GM23248 (cell line): ENCODE measurements at places on chromosomes 6 and 20. TPM values are rescaled to one million over a fixed set of nuclear protein-coding genes. Genes with fewer than 3 reads are reported as not detected.

The HLA-DOA gene
- not detected in 2 replicates for total RNA-seq

The CAPN11 gene
- total RNA-seq = under 0.01 TPM in 1 of 2 replicates, not detected in the other

- DNase-seq = no peak
Measured at GRCh38 chr6:152981989-152982903, 595 bp downstream of the FBXO5 start.

- peak; percentile 19 for DNase-seq
Measured at GRCh38 chr20:56843817-56844216, 214.7 kb downstream of the TFAP2C start.

DNA sequence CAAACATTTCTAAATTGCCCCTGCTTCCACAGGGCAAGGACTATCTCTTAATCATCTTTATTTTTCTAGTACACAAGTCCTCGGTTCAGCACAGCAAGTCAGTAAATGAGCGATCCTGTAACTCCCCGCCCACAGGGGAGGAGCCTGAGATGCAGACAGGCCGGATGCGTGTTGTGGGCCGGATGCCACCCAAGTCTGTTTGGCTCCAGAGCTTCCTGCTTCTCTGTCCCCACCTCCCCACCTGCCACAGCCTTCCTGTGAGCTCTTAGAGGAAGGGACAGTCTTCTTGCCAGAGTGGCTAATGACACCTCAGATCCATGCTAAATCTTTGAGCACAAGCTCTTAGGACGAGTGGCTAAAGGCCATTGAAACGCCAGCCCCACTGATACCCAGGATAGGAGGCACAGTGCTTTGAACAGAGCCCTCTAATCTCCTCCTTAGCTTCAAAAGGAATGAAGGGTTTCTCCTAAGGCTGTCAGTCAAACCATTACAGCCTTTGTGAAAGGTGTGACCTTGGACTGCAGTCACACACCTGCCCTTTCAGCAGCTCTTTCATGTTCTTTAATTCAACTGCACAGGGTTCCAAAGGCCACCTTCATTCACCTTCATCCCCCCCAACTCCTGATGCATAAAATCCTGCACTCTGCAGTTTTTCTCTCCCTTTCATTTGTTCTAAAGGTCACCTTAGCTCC, 264.3 kb downstream of the TFAP2C start:
- no peak for DNase-seq

DNA sequence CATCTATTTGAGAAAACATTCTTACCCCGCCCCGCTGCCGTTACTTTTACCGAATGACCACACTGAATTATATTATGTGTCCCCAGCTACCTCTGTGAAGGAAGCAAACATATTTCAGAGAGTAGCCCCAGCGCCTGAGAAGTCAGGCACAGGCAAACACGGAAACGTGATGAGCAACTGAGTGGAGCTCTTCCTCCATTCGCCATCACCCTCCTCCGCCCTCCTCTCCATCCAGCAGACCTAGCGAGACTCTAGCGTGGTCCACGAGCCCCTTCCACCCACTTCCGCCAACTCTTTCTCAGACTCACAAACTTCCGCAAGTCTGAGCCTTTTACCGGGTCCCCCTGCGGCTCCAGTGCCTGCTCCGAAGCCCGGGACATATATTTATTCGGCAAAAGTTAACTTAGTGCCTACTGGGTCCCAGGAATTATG, 582 bp downstream of the SNRPB start:
- DNase-seq = peak; percentile 76

The DCDC2 gene
- not detected in 2 replicates for total RNA-seq

DNA sequence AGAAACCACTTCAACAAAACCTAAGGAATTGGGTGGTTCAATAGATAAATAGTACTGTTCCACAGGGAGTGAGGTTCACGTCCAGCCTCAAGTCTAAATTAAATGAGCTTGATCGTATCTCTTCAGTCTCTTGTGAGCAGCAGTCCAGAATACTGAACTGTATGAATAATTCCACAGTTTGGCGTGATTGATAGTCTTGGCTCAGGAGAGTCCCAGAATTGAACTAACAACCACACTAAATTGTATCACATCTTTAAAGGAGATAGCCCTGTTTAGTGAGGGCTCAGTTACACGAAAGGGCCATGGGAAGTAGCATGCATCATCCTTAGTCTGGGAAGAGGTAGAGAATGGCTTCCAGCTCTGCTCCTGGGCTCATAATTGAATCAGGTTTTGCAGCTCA, 224.6 kb downstream of the PACRG start:
- no peak for DNase-seq

GRCh38 chr6:128098000-128098581, 197.2 kb upstream of the THEMIS start:
- DNase-seq = peak; percentile 19

GRCh38 chr6:108113557-108114519, 39.3 kb upstream of the OSTM1 start:
- DNase-seq = peak; percentile 74

The SLC17A1 gene
- total RNA-seq = not detected in 2 replicates

DNA sequence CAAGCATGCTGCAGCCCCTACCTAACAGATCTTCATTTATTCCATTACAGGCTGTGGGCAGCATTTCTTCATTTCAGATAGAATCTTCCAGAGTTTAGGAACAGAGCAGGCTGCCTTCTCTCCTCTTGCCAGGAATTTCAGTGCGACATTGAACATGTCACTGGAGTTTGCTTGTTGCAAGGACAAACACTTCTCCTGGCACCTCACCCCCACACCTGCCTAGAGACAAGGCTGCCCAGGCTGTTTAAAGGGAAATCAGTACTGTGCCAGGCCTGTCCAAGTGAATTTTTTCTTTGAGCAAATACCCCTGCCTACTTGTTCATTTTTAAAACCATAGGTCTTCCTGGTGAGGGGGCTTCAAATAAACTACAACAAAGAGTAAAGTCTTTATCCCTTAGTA, 594.1 kb downstream of the PTPRT start:
- DNase-seq = no peak

The SLC35D3 gene
- total RNA-seq = not detected in 2 replicates

- DNase-seq = no peak
Measured at GRCh38 chr6:96792561-96793190, 44.6 kb downstream of the GPR63 start.

DNA sequence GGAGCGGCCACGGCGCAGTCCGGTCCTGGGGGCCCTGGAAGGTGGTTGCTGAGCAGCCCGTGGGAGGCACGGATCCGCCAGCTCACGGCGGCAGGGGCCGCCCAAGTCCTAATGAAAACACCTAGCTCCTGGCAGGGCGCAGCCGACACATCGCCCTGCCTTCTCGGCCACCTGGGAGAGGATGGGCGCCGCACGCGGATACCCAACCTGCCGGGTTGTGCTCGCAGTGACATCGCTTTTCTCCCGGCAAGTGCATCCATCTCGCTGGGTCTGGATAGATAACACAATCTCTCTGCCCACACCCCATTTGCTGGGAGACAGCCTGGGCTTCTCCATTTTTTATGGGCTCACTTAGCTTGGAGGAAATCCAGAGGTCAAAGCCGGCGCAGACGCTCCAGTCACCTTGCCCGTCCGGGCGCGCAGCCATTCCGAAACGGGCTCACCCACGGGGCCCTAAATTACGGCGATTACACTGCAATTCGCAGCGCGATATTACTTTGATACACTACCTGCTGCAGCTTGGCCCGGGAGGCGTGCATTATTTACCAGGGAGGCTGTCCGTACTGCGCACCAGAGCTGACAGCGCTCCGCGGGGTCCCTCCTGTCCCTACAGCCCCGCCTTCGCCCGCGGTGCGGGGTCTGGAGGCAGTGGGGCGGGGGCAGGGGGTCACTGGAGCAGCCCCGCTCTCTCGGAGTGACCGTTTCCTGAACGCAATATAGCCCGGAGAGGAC, 36.2 kb upstream of the CCDC167 start:
- peak; percentile 35 for DNase-seq

GRCh38 chr6:157322792-157323254, 496 bp downstream of the TMEM242 start:
- DNase-seq = peak; percentile 94

DNA sequence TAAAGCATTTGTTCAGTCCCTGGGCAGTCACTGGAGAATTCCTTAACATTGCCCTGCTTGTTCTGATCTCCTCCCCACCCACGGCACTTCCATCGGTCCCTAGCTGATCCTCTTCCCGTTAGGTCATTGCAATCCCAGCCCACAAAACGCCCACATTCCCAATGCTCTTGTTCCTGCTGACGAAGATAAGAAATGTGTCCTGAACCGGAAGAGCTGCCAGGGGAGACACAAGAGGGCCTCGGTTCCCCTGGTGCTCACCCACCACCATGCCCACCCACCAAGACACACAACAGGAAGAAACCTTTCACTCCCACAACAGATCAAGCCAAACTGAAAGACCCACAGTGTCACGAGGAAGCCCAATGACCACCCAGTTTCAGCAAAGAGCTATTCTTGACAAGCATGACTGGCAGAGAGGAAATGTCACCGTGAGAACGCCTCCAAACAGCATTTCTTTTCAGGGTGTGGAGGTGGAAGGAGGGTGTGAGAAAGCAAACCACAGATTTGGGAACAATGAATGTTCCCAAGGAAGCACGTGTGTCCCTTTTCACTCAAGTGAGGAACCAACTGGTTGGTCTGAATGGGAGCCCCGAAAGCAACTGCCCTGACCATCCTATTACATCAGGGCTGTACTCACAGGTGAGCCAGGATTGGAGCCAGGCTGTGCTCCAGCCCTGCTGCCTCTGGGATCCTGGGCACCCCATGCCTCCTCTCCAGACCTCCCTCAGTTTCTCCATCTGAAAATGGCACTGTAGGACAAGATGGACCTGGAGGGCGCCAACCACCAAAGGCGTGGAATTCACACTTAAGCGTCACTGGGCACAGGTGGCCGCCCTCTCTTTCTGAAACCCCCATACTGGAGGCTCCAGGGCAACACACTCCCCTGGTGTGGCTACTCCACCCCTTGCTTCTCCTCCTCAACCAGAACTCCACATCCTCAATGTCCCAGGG, 97.5 kb downstream of the ZMYND8 start:
- peak; percentile 48 for DNase-seq

DNA sequence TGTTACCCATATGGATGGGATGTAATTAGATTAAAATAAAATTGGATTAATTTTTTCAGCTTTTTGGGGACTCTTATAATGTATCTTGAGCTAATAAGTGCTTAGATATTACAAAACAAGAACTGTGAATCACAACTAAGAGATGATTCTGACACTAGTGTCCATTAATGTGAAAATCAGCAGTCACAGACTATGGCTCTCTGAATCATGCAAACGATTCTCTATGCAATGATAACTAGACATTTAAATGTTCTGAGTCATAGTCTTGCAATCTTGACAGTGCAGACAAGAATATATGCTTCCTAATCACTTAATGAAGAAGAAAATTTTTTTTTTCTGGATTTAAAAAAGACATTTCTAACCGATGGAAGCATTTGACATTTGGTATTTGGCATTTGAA, 82.2 kb upstream of the OPRM1 start:
- peak; percentile 85 for DNase-seq

The SERINC3 gene
- total RNA-seq = 105 and 141 TPM in 2 replicates

GRCh38 chr6:38110481-38110971, 291.0 kb downstream of the ZFAND3 start:
- DNase-seq = peak; percentile 9

- DNase-seq = no peak
Measured at GRCh38 chr6:168050225-168050880, 28.7 kb downstream of the FRMD1 start.

The MDFI gene
- 1.4 TPM in 1 of 2 replicates, not detected in the other for total RNA-seq

GRCh38 chr6:84871925-84872324, 107.5 kb upstream of the TBX18 start:
- DNase-seq = peak; percentile 33

GRCh38 chr6:115612216-115612615, 448.5 kb downstream of the FRK start:
- no peak for DNase-seq

- peak; percentile 26 for DNase-seq
Measured at GRCh38 chr6:93792746-93793145, 373.4 kb upstream of the EPHA7 start.

GRCh38 chr6:136284909-136285308, 4.7 kb downstream of the BCLAF1 start:
- peak; percentile 80 for DNase-seq

The TUBB2B gene
- 8.5 and 10.4 TPM in 2 replicates for total RNA-seq

- DNase-seq = no peak
Measured at GRCh38 chr20:7505835-7506221, 434.4 kb downstream of the HAO1 start.

The NEURL2 gene
- 4.3 and 8.3 TPM in 2 replicates for total RNA-seq

GRCh38 chr6:95589826-95590570, 12.7 kb downstream of the MANEA start:
- no peak for DNase-seq

DNA sequence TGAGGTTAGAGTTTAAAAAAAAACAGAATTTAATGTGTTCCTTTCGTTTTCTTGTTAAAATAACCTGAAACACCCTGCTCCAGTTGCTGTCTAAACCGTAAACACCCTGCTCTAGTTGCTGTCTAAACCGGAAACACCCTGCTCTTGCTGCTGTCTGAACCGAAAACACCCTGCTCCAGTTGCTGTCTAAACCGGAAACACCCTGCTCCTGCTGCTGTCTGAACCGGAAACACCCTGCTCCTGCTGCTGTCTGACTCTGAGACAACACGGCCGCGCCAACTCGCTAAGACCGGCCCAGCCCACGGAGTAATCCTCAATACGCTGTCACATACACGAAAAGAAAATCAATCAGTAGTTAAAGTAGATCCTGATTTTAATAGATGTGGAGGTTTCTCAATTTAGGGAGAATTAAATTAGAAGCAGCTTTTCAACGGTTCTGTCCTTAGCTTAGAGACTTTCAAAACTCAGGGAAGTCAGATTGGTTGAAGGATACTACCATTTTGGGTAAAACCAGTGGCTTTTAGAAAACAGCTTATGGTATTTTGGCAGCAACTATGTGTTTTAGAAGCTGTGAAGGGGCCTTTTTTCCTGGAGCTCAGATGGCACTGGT, 98.3 kb downstream of the RAMACL start:
- peak; percentile 19 for DNase-seq

DNA sequence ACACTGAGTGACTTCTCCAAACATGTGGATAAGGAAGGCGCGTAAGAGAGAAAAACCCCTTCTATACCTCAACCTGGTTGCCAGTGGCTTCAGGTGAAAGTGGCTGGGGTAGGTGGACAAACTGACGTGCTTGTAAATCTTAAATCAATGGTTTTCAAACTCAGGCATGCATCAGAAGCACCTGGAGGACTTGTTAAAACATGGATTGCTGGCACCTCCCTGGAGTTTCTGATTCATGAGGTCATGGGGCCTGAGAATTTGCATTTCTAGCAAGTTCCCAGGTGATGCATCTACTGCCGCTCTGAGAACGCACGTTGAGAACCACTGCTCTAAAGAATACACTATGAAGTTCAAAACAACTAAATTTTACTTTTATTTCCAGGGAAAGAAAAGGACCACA, 31.9 kb upstream of the TAB2 start:
- no peak for DNase-seq

- no peak for DNase-seq
Measured at GRCh38 chr6:22362361-22362760, 65.5 kb upstream of the PRL start.

- no peak for DNase-seq
Measured at GRCh38 chr20:1173698-1174097, 11.1 kb downstream of the TMEM74B start.

DNA sequence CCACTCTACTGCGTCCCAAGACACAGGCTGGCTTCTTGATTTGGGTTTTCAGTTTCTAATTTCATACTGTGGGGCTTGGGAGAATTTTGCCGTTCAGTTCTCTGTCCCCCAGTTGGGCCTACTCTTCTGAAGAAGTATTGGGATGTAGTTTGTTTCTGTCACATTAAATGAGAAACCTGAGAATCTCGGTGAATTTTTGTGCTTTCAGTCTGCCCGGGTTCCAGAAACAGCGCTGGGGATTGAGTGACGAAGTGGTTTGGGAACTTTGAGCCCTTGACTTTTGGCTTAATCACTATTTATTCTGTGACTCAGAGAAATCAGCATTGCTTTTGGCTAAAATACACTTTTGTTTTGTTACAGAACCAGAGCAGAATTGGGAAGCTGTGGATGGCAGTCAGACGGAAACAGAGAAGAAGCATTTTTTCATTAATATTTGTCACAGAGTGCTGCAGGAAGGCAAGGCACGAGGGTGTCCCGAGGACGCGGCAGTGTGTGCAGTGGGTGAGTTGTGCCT, 74.0 kb downstream of the IGF2R start:
- peak; percentile 81 for DNase-seq
